Left lobe of liver (tissue), 2 donors: ENCODE measurements at places on chromosomes 12 and 14. TPM values are rescaled to one million over a fixed set of nuclear protein-coding genes. Genes with fewer than 3 reads are reported as not detected.

- no peak for DNase-seq
Observed at GRCh38 chr12:24909667-24910066, 39.2 kb downstream of the BCAT1 start.

DNA sequence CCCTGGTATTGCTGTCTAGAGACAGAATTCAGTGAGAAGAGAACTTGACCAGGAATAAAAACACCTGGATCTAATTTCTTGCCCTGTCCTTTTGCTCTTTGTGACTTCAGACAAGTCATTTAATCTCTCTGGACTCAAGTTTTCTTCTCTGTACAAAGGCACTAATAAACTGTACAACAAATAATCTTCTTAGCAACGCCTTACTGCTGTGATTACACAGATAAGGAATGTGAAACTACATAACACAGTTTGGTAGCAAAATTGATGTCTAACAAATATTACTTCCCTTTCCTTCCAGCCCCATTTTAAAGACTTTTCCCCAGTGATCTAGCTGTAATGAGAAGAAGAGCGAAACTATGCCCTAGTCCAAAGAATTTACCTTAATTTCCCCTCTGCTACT, 69.3 kb downstream of the BCAT1 start:
- no peak for DNase-seq

Gene OR6C4
- total RNA-seq: not detected

- DNase-seq: no peak
Observed at GRCh38 chr12:98883231-98883630, 238.1 kb downstream of the APAF1 start.

Gene HECTD1
- 165 TPM for total RNA-seq

- no peak for DNase-seq
Observed at GRCh38 chr14:24377126-24377525, 9.1 kb downstream of the NFATC4 start.

Gene BHLHE41
- 1.9 TPM for total RNA-seq

GRCh38 chr12:101616027-101616494, 21.3 kb downstream of the MYBPC1 start:
- DNase-seq: no peak

DNA sequence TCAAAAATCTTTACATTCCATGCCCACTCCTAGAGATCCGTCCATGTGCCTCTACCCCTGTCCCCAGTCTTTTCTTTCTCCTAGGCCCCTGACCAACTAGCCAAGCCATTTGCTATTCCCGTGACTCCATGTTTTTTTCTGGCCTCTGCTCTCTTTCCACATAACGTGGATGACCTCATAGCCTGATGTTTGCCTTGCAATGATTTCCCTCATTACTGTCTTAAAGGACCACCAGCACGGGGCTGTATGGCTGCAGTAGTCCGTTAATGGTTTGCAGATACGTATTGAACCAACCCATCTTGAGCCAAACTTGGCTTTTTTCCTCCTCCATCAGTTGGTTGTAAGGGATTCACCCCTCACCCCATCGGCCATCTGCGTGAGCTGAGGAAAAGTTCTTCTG, 226.0 kb downstream of the PCNX1 start:
- DNase-seq: no peak

Gene PPP4R3A
- 35.2 TPM for total RNA-seq
